ENCODE measurements at places on chromosomes 11 and 22. TPM values are rescaled to one million over a fixed set of nuclear protein-coding genes. Genes with fewer than 3 reads are reported as not detected.

GRCh38 chr11:123628936-123629683 is 25.3 kb downstream of the SCN3B start:
- peak overlapping the region; percentile 35 for H3K27ac ChIP-seq
- no peak overlapping the region for H3K4me3 ChIP-seq
- DNase-seq: peak; percentile 80
- peaks cover 23% of the 10 kb centered on the region for H3K4me1 ChIP-seq

DNA sequence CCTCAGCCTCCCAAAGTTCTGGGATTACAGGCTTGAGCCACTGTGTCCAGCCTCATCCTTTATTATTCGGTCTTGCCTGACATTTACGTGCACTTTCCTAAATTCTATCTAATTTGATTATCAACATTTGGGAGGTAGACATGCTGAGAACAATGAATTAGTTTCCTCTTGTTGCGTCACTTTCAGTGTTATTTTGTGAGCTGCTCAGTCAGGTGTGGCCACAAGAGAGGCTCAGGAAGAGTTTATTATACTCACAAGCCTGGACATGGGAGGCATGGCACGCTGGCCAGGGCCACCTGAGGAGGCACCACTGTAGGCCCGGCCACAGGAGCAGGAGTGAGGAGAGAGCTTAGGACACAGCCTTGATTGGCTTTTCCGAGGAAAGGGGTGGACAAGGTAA is 59.7 kb upstream of the RBFOX2 start:
- H3K27ac ChIP-seq: no peak overlapping the region
- DNase-seq: no peak
- no peaks in the 10 kb centered on the region for H3K4me1 ChIP-seq
- no peaks in the 10 kb centered on the region for H3K36me3 ChIP-seq
- H3K27me3 ChIP-seq: no peaks in the 10 kb centered on the region
- no peak overlapping the region for H3K4me3 ChIP-seq

GRCh38 chr11:46378296-46378695 is 3.2 kb upstream of the MDK start:
- no peak overlapping the region for H3K27ac ChIP-seq
- no peaks in the 10 kb centered on the region for H3K4me1 ChIP-seq
- no peaks in the 10 kb centered on the region for H3K36me3 ChIP-seq

- H3K36me3 ChIP-seq: no peaks in the 10 kb centered on the region
- DNase-seq: peak; percentile 98
- H3K4me1 ChIP-seq: peaks cover 24% of the 10 kb centered on the region
- no peaks in the 10 kb centered on the region for H3K27me3 ChIP-seq
Observed at GRCh38 chr22:19799322-19800190, 39.0 kb downstream of the TBX1 start.

DNA sequence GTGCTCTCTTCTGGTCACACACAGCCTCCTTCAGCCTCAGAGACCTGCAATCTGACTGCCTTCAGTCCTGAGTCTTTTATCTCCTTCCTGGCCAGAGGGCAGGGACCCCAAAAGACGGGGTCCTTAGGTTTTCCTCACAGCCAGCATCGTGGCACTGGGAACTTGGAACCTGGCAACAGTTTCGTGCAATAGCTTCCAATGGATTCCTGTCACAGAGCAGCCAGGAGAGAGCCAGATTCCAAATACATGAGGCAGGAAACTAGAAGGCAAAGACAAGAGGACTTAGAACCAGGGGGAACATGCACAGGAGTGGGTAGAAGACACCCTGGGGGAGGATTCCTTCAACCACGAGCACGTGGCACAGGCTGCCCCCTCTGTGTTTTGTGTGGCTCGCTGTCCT is 48.6 kb downstream of the C11orf91 start:
- DNase-seq: peak; percentile 45
- peaks cover 9% of the 10 kb centered on the region for H3K4me1 ChIP-seq
- peak overlapping the region; percentile 30 for H3K27ac ChIP-seq

- no peak overlapping the region for H3K4me3 ChIP-seq
- H3K27me3 ChIP-seq: 0 out of 2 replicates have a peak, but pooled peaks cover 4% of the 10 kb centered on the region
- H3K27ac ChIP-seq: no peak overlapping the region
- DNase-seq: no peak
- no peaks in the 10 kb centered on the region for H3K4me1 ChIP-seq
Observed at GRCh38 chr11:123839131-123839530, 33.0 kb upstream of the OR6M1 start.

GRCh38 chr11:86068138-86068871 is 579 bp downstream of the PICALM start:
- no peaks in the 10 kb centered on the region for H3K27me3 ChIP-seq
- peak overlapping the region; percentile 100 for H3K27ac ChIP-seq
- peaks cover 57% of the 10 kb centered on the region for H3K4me1 ChIP-seq
- no peaks in the 10 kb centered on the region for H3K36me3 ChIP-seq

GRCh38 chr11:73288873-73289707 is 17.0 kb downstream of the P2RY6 start:
- peak; percentile 88 for DNase-seq
- H3K27ac ChIP-seq: peak overlapping the region; percentile 70
- no peaks in the 10 kb centered on the region for H3K27me3 ChIP-seq
- H3K4me3 ChIP-seq: no peak overlapping the region
- H3K36me3 ChIP-seq: no peaks in the 10 kb centered on the region
- peaks cover 11% of the 10 kb centered on the region for H3K4me1 ChIP-seq

- no peak overlapping the region for H3K4me3 ChIP-seq
- H3K27ac ChIP-seq: no peak overlapping the region
- no peaks in the 10 kb centered on the region for H3K27me3 ChIP-seq
- peaks cover 31% of the 10 kb centered on the region for H3K36me3 ChIP-seq
- H3K4me1 ChIP-seq: no peaks in the 10 kb centered on the region
- no peak for DNase-seq
Observed at GRCh38 chr11:70339066-70339465, 59.3 kb upstream of the CTTN start.

GRCh38 chr11:45486461-45486860 is 179.0 kb downstream of the CHST1 start:
- H3K27me3 ChIP-seq: peaks cover 22% of the 10 kb centered on the region
- DNase-seq: no peak
- no peak overlapping the region for H3K4me3 ChIP-seq
- no peaks in the 10 kb centered on the region for H3K36me3 ChIP-seq

DNA sequence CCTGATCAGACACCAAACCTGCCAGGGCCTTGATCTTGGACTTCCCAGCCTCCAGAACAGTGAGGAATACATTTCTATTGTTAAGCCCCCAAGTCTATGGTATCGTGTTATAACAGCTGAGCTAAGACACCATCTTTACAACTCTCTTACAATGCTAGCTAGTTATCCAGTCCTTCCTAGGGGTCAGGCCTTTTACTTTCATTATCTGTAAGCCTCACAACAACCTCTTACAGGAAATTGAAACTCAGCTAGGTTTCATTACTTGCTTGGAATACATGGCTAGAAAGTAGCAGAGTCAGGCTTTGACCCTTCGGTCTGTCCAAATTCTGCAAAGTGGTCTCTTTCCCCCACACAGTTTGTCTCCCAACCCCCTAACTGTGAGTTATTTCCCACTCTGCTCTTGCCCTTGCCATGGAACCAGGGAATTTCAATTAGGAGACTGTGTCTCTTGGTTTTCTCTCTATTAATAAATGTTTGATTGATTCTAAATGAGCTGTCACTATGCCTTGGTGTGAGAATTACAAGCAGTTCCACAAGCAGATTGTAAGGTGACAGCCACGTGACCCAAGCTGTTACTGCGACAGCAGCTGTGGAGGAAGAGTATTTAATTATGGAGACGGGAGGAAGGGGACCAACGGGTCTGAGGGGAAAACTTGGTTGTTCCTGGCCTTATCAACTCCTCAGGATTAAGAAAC is 38.4 kb upstream of the CLMP start:
- DNase-seq: peak; percentile 23
- H3K4me1 ChIP-seq: peaks cover 37% of the 10 kb centered on the region
- H3K36me3 ChIP-seq: no peaks in the 10 kb centered on the region
- no peaks in the 10 kb centered on the region for H3K27me3 ChIP-seq

DNA sequence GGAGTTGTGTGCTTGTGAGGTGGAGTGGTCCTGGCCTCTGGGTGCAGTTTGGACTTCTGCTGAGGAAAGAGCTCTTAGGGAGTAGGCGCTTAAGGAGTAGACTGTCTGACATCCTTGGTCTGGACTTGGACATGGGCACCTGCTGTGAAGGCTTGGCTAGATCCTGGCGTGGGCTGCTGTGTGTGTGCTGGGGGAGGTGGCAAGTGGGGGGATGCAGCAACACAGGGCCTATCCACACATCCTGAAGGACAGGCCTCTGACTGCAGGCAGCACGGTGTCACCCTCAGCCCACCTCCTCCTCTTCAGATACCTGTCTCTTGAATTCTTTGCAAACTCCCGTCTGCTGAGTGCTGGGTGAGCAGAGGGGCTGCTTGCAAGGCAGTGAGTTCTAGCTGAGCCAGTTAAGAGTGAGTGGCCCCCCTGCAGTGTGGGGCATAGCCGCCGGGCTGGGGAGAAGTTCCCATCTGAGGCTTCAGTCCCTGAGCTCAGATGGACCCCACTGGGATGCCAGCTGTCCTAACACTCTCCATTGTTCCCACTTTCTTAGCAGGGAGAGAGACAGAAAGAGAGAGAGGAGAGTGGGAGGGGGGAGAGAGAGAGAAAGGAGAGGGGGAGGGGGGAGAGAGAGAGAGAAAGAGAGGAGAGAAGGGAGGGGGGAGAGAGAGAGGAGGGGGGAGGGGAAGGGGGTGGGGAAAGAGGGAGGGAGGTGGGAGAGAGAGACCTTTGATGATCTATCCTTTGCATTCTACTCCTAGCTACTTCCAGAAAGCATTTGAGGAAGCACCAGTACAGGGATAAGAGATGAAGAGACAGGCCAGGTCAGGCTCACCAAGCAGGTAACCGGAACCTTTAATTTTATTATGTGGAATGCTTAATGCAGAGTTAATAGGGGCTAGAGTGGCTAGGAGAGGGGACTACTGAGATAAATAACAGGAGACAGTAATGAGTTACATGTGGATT is 12.6 kb downstream of the SOX10 start:
- no peak for DNase-seq
- no peaks in the 10 kb centered on the region for H3K27me3 ChIP-seq
- H3K4me1 ChIP-seq: no peaks in the 10 kb centered on the region
- no peak overlapping the region for H3K27ac ChIP-seq

GRCh38 chr11:7909585-7910285 is 21.3 kb downstream of the OR10A6 start:
- no peak overlapping the region for H3K27ac ChIP-seq
- H3K4me3 ChIP-seq: no peak overlapping the region
- no peaks in the 10 kb centered on the region for H3K36me3 ChIP-seq
- no peak for DNase-seq
- peaks cover 49% of the 10 kb centered on the region for H3K4me1 ChIP-seq

GRCh38 chr11:123920943-123921342 is 18.5 kb upstream of the OR4D5 start:
- H3K36me3 ChIP-seq: no peaks in the 10 kb centered on the region
- H3K4me1 ChIP-seq: no peaks in the 10 kb centered on the region
- no peak overlapping the region for H3K4me3 ChIP-seq
- DNase-seq: no peak

GRCh38 chr11:42951266-42951665 is 360.5 kb upstream of the API5 start:
- no peak overlapping the region for H3K27ac ChIP-seq
- no peaks in the 10 kb centered on the region for H3K27me3 ChIP-seq
- no peak for DNase-seq
- no peaks in the 10 kb centered on the region for H3K36me3 ChIP-seq
- no peaks in the 10 kb centered on the region for H3K4me1 ChIP-seq

DNA sequence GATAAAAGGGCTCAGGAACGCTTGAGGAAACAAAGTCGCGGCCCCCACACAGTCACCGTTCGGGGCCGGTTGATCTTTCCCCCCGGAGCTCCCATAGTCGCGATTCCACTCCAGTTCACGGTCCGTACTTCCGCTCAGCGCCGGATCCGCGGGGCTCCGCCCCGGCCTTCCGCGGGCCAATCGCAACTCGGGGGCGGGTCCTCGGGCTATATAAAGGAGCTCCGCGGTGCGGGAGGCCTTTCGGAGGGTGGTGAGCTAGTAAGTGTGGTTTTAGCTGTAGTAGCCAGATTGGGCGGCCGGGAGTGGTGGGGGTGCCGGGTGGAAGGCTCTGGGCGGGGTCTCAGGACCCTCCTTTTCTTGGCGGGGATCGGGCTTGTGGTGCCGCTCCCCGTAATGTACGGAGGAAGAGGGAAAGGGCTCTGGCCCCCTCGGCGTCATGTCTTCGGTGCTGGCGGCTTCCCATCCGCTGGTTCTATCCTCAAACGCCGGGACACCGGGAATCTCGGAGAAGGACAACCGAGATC is at the start of the genes C11orf98 and CSKMT:
C11orf98 (minus strand) TSS at position 136 of the 524 bp plus-strand sequence; CDS start at position 95, 41 bp downstream.
CSKMT (plus strand) TSS at position 238 of the 524 bp plus-strand sequence. CDS start 568 bp downstream, outside the sequence.
- peak within 1 kb of the TSS; percentile 72 for H3K27ac ChIP-seq
- 0 out of 2 replicates have a peak, but pooled peaks cover 5% of the 10 kb centered on the region for H3K36me3 ChIP-seq
- H3K27me3 ChIP-seq: no peaks in the 10 kb centered on the region
- H3K4me3 ChIP-seq: peak within 1 kb of the TSS; percentile 84

- no peak overlapping the region for H3K4me3 ChIP-seq
- peak; percentile 49 for DNase-seq
- H3K36me3 ChIP-seq: no peaks in the 10 kb centered on the region
- H3K27ac ChIP-seq: no peak overlapping the region
- peaks cover 3% of the 10 kb centered on the region for H3K4me1 ChIP-seq
Observed at GRCh38 chr22:31861226-31861840, 83.0 kb upstream of the YWHAH start.

GRCh38 chr11:111983187-111983986 is 41.8 kb upstream of the DLAT start:
- H3K36me3 ChIP-seq: peaks cover 13% of the 10 kb centered on the region
- DNase-seq: no peak
- no peak overlapping the region for H3K4me3 ChIP-seq
- no peaks in the 10 kb centered on the region for H3K27me3 ChIP-seq

DNA sequence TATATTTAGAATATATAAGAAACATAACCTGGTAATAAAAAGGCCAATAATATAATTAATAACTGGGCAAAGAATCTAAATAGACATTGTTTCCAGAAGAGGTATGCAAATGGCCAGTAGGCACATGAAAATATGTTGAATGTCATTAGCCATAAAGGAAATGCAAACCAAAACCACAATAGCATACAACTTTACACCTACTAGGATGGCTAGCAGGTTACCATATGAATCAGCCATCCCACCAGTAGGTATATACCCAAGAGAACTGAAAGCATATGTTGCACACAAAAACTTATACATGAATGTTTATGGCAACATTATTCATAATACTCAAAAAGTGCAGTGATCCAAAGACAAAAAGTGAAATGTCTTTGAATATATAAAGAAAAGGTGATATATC is 2.7 kb upstream of the OR2D2 start:
- DNase-seq: no peak
- no peaks in the 10 kb centered on the region for H3K4me1 ChIP-seq
- no peaks in the 10 kb centered on the region for H3K27me3 ChIP-seq
- no peak overlapping the region for H3K27ac ChIP-seq

DNA sequence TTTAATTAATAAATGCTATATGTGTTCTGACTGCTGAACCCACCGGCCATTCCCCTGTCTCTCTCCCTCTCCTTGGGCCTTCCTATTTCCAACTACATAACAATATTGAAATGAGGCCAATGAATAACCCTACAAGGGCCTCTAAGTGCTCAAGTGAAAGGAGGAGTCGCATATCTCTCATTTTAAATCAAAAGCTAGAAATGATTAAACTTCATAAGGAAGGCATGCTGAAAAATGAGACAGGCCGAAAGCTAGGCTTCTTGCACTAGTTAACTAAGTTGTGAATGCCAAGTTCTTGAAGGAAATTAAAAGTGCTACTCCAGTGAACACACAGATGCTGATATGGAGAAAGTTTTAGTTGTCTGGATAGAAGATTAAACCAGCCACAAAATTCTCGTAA is 109.2 kb downstream of the TSPAN18 start:
- peaks cover 16% of the 10 kb centered on the region for H3K4me1 ChIP-seq
- H3K27ac ChIP-seq: no peak overlapping the region
- H3K36me3 ChIP-seq: no peaks in the 10 kb centered on the region
- H3K27me3 ChIP-seq: peaks cover 19% of the 10 kb centered on the region
- H3K4me3 ChIP-seq: no peak overlapping the region

KCNJ1 gene
- not detected for total RNA-seq

C11orf16 gene
- total RNA-seq: not detected

LRP4 gene
- 2.9 TPM for total RNA-seq

EED gene
- total RNA-seq: 24.0 TPM

STK33 gene
- total RNA-seq: not detected

CRYAB gene
- 104 TPM for total RNA-seq

RCN1 gene
- 483 TPM for total RNA-seq

ARHGEF17 gene
- total RNA-seq: 23.5 TPM

OR10A2 gene
- total RNA-seq: not detected

OOSP3 gene
- total RNA-seq: not detected

All from GM23248 (cell line).